ENCODE measurements at places on chromosomes 12 and 14.

DNA sequence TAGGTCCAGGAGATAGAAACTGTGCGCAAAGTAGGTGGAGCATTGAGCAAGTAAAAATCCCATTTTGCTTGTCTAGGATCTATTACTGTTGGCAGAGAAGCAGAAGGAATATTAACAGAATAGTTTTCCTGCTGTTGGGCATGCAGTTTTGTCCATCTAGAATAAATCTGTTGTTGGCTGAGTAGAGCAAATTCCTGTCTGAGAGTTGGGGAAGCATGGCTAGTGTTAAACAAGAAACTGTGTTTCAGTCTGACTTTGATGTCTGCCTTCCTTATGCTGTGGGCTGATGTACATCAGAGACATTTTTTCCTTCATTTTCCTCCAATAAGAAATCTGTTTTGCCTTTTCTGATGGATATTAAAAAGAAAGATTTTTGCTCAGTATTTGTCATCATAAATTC lies 98.2 kb downstream of the RAD52 start:
- no peak for DNase-seq
- H3K27me3 ChIP-seq: no peaks in the 10 kb centered on the region
- peak overlapping the region; percentile 50 for H3K27ac ChIP-seq
- peaks cover 5% of the 10 kb centered on the region for H3K36me3 ChIP-seq

- H3K36me3 ChIP-seq: no peaks in the 10 kb centered on the region
- no peaks in the 10 kb centered on the region for H3K27me3 ChIP-seq
- no peak for DNase-seq
- H3K27ac ChIP-seq: no peak overlapping the region
- H3K4me3 ChIP-seq: no peak overlapping the region
- H3K4me1 ChIP-seq: peaks cover 33% of the 10 kb centered on the region
These were observed 7.2 kb upstream of the CD27 start for GRCh38 chr12:6437586-6437985.

DNA sequence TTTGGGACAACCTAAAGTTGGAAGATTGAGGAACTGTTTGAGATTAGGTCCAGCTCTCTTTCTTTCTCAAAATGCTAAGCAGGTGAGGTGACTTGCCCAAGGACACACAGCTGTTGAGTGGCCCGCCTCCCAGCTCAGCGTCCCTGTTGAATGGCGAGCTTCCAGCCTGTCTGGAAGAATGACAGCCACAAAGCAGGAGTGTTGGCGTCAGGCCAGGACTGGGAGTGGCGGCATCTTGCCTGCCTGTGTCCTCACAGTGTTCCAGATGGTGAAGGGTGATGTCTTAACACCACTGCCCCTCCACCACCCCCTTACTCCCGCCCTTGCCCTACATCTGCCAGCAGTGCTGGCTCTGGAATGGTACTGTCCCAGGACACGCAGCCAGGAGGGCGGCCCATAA lies 4.4 kb upstream of the CEBPE start:
- no peak overlapping the region for H3K27ac ChIP-seq
- H3K27me3 ChIP-seq: peaks cover 15% of the 10 kb centered on the region
- H3K36me3 ChIP-seq: no peaks in the 10 kb centered on the region
- peaks cover 20% of the 10 kb centered on the region for H3K4me1 ChIP-seq
- H3K4me3 ChIP-seq: no peak overlapping the region

DNA sequence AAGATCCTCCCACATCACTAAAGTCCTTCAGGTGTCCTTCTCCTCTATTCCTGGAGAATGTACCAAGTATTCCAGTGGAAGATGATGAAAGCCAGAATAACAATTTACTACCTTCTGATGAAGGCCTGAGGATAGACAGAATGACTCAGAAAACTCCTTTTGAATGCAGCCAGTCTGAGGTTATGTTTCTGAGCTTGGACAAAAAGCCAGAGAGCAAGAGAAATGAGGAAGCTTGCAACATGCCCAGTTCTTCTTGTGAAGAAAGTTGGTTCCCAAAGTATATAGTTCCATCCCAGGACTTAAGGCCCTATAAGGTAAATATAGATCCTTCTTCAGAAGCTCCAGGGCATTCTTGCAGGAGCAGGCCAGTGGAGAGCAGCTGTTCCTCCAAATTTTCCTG lies 54.6 kb upstream of the HELB start:
- H3K27ac ChIP-seq: no peak overlapping the region
- peaks cover 50% of the 10 kb centered on the region for H3K27me3 ChIP-seq
- no peaks in the 10 kb centered on the region for H3K36me3 ChIP-seq

GRCh38 chr12:84502907-84503787 lies 409.5 kb downstream of the SLC6A15 start:
- no peak overlapping the region for H3K4me3 ChIP-seq
- no peak for DNase-seq
